ENCODE measurements at places on chromosomes 6 and 20.

DNA sequence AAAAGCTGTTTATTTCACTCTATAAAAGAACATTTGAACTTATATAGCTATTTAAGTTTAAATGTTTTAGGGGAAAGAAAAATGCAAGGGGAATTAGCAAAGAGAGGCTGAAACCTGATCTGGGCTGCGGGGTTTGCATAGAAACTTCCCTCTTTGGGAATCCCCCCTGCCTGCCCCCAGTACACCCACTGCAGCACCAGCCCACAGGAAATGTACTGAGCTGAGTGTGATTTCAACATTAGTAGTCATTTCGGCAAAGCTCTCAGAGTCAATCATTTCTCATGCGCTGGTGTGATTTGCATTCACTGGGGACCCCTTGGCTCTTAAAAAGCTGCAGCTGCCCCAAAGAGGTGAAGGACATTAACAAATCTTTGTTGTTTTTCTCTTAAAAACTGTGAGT lies 859.4 kb downstream of the MAFB start:
- no peak for DNase-seq

DNA sequence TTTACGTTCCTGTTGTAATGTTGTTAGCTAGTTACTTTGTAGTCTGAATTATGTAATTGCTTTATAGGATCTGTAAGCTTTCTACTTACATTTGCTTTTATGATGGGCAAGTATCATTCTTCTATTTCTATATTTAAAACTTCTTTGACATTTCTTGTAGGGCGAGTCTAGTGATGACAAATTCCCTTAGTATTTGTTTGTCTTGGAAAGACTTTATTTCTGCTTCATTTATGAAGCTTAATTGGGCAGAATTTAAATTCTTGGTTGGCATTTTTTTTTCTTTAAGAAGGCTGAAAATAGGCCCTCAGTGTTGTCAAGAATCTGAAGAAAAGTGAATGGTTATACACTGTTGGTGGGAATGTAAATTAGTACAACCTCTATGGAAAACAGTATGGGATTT lies 506.3 kb downstream of the TENT5A start:
- DNase-seq, result no peak

DNA sequence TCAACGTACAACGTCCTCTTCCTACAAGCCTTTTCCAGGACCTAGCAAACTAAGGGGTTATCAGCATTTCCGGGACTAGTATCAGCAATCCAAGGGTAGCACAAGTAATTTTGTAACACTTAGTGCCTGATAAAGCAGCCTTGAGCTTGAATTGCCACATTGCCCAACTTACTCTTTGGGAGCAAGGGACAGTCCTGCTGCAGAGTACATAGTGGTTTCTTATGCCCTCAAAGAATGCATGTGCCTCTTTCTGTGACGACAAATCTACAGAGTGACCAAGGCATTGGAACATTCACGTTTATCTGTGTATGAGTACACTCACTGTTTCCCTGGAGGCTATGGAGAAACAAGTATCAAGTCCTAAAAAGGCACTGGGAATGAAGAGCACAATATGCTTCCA lies 3.2 kb upstream of the ID4 start:
- DNase-seq, result no peak

DNA sequence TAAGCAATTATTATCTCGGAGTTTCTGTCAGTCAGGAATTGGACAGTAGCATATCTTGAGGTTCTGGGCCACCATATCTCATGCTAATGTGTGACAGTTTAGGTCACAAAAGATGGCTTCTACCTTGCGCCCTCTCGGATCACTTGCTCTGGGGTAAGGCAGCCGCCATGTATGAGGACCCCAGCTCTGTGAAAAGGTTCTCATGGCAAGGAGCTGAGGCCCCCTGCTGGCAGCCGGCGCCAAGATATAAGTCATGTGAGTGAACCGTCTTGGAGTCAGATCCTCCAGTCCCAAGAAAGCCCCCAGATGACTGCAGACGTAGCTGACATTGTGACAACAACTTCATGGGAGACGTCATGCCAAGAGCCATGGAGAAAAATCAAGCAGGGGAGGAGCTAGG lies 670.8 kb downstream of the KIF16B start:
- no peak for DNase-seq

- DNase-seq, result no peak
Observed at GRCh38 chr6:90024633-90025032, 130.4 kb downstream of the GJA10 start.

GRCh38 chr20:49381558-49382493 lies 100.6 kb downstream of the KCNB1 start:
- no peak for DNase-seq

DNA sequence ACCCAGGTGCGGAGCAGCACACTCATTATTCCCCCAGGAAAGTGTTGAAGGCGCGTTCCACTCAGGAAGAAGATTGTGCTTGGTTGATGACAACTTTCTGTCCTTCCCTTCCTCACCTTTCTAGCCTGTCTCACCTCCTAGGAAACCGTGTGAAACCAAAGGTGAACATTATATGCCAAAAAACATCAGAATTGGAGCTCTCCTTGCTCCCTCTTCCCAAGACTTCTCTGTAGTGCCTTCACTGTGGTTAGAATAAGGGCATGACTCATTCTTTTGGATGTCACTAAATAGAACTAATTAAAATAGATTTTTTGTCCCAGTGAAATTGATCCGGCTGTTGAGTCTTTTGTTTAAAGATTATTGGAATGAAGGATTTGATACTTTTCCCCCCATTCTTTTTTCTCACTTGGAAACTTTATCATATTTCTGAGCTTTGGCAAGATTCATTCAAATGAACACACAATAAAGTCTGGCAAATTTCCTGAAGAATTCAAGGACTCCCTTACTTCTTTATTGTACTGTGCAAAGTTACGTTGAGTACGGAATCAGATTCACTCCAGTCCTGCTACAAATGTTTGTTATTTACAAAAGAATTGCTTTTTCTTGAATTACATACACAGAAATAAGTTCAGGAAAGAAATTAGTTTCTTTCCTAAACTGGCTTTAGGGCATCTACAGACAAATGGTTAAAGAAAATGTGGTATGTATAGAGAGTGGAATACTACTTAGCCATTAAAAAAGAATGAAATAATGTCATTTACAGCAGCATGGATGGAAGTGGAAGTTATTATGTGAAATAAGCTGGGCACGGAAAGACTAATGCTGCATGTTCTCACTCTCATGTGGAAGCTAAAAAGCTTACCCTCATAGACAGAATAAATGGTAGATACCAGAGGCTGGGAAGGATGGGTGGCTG lies 142.8 kb upstream of the AKAP12 start:
- no peak for DNase-seq

- DNase-seq, result no peak
Observed at GRCh38 chr6:36355819-36356218, 19.1 kb upstream of the BNIP5 start.

GRCh38 chr20:45897692-45898091 lies 6.6 kb downstream of the CTSA start:
- DNase-seq, result no peak

DNA sequence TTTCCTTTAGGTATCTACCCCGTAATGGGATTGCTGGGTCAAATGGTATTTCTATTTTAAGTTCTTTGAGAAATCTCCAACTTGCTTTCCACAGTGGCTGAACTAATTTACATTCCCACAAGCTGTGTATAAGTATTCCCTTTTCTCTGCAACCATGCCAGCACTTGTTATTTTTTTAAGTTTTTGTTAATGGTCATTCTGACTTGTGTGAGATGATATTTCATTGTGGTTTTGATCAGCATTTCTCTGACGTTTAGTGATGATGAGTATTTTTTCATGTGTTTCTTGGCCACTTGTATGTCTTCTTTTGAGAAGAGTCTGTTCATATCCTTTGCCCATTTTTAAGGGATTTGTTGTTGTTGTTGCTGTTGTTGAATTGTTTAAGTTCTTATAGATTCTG lies 871.1 kb downstream of the KIF16B start:
- no peak for DNase-seq

- no peak for DNase-seq
Observed at GRCh38 chr6:30097902-30098768, 14.8 kb downstream of the TRIM31 start.

DNA sequence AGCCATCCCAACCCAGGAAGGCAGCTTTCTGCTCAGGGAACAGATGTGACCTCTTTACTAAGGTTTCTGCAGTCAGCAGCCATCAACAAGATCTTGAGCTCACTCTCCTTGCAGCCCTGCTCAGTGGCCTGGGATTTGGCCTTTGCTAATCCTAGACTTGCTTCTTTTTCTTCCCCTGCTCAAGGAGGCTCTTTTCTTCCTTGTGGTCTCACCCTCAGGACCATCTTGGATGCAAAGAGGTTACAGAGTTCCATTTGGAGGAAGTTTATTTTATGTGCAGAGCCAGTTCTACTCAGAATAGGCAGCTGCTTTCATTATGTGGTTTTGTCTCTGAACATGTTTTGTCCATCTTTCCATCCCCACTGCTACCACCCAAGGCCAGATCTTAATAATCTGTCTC lies 49.3 kb downstream of the RALY start:
- no peak for DNase-seq

DNA sequence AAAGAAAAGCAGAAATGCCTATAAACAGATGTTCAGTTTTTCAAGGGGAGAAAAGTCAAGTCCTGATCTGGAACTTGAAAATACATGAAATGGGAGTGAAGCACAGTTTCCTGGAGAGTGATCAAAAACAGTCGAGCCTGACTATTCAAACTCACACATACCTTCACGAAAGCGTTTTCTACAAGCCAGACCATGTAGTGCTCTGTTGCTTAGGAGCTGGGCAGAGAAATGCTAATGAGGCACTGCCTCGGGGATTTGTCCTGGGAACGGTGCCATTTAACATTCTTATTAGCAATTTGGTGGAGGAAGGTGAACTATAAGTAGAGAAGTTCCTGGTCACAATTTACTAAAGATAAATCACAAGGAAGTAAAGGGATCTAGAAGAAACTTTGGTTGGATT lies 5.9 kb downstream of the NHSL1 start:
- DNase-seq, result no peak

- DNase-seq, result no peak
Observed at GRCh38 chr6:147508042-147508865, at the start of gene SAMD5. SAMD5 (plus strand) TSS chr6:147508690; CDS start chr6:147508929, 239 bp downstream.
